ENCODE measurements at places on chromosomes 16 and 17.

GRCh38 chr17:39700148-39700987 is 504 bp downstream of the ERBB2 start:
- DNase-seq = peak; percentile 26

DNA sequence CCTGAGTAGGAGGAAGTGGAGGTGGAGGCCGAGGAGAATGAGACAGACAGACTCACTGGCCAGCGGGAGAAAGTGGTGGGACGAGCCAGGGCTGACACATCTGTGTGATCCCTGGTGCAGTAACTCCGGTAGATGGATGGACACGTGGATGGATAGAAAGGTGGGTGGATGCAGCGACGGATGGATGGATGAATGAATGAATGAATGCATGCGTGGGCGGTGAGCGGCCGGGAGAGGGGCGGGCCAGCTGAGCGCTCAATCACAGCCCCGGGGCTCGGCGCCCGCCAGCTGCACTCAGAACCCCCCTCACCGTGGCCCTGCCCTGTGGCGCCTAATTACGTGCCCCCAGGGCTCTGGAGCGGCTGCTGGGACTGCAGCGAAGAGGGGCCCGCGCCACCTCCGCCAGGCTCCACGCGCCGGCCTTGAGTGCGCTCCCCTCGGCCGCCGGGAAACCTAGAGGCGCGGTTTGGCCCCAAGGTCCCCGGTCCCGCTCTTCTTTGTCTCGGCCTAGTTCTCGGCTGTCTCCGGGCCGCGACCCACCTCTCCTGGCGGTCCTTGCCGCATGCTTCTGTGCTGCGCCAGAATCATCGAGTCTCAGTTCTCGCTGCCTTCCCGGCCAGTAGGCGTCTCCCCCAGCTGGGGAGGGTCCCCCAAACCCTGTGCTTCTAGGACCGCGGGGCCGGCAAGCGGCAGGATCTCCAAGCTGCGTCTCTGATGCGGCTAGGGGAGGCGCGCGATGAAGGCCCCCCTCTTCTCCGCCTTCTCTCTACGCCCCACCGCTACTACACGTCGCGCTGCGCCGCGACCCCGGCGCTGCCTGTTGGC is 41.0 kb downstream of the RAI1 start:
- no peak for DNase-seq

DNA sequence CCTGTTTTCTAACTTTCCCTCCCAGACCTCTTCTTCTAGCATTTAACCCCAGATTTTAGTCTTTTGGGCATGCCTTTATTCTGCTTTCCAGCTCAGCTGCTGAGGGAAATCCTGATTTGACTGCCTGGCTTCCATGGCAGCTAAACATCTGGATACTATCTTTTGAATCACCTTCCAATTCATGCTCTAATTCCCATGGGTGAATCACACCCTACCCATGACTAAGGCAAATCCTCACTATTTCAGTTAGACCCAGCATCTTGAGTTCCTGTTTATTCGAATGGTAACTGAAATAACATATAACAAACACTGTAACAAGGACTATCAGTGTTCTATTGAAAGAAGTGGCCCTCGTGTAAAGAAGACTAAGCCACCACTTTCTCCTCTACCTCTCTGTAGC is 29.8 kb downstream of the CA10 start:
- DNase-seq = no peak

GRCh38 chr16:2177561-2177960 is 18.8 kb downstream of the CASKIN1 start:
- no peak for DNase-seq

GRCh38 chr17:64621772-64622171 is 40.3 kb downstream of the SMURF2 start:
- DNase-seq = no peak

- DNase-seq = no peak
Measured at GRCh38 chr16:56275076-56275475, 83.8 kb downstream of the GNAO1 start.

GRCh38 chr16:82987767-82988166 is 361.0 kb downstream of the CDH13 start:
- peak; percentile 64 for DNase-seq

DNA sequence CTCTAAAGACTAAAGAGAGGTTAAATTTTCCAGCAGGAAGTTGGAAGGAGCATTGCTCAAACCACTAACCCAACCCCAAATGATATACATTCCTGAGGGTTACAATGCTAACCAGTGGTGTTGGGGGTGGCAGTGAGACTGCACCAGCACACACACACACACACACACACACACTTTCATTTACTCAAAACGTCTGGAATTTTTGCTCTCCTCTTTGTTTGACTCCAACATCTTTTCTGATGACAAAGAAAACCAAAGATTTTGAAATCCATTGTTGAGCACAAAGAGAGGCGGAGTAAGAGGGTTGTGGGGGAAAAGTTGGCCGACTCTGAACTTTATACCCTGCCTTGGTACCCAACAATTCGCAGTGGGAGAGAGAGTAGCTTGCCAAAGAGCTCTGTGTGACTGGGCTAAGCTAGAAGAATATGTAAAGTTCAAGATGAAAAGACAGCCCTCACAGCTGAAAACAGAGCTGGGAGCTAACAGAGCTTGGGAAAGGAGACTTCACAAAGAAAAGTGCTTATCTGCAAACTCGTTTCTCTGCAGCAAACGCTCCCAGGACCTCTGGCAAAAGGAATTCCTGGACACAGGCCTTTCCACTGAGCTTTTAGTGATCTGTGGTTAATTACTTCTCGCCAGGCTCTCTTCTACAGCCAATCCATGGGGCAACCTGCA is 426.0 kb upstream of the CDH11 start:
- DNase-seq = peak; percentile 98

DNA sequence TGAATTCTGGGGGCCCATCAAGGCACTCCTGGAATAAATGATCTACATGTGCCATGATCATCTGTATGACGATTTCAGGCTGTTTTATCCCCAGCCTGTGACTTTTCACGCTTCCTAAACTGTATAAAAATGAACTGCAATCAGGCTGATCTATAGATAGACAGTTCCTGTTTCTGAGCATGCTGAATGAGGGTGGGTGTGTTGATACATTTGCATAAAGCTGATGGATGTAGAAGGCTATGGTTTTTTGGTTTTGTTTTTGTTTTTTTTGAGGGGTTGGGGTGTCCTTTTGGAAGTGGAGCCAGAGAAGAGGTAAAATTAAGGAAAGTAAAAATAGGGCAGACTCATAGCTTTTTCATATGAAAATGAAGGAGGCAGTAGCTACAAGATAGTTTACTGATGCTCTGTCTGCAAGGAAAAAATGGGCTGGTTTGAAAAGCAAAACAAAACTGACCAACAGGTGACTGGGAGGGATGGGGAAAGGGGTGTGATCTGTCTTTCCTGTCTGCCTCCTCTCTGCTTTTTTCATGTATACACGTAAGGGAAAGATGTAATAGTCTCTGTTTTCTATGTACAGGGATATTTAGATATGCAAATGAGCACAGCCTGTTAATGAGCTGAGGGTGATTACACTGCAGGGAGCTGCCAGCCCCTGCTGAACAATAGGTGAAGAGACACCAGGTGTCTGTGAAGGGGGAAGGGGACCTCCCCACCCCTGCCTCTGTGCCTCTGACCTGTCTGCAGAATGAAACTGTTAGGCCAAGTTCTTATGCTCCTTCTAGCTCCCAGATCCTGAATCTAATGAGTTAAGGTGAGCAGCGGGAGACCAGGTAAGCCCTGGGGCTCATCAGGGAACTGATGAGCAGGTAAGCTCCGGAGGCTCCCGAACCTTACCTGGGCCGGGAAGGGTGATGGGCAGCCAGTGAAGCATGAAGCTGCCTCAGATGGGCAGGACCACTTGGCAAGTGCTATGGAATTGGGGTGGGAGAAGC is 46.6 kb upstream of the LYRM9 start:
- no peak for DNase-seq

DNA sequence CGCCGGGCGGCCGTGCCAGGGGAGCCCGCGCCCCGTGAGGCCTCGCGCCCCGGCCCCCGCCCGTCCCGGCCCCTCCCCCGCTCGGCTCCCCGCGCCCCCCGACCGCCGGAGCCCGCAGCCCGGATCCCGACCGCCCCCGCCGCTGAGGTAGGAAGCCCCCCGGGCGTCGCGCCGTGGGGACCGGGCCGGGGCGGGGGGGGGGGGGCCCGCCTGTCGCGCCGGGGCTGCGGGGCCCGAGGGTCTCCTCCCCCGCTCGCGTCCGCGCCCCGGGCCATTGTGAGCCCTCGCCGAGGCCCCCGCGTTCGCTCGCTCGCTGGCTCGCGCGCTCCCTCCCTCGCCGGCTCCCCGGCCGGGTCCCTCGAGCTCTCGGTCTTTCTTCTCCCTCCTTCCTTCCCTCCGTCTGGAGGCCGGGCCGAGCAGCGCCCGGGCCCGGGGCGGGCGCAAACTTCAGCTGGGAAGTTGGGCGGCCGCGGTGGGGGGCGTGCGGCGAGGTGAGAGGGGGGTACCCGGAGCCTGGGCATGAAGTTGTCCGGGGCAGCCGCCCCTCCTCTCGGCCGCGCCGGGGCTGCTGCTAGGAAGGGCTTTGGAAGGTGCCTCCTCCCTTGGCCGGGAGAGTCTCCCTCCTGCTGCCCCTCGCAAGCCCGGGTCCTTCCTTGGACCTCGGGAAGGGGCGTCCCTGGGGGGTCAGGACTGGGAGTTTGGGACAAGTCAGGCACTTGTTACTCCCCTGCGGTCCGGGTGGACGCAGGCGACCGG is 419 bp downstream of the GLIS2 start:
- DNase-seq = no peak

GRCh38 chr17:44804302-44805089 is 25.6 kb downstream of the GJC1 start:
- no peak for DNase-seq

GRCh38 chr16:70691223-70692129 is 5.6 kb upstream of the MTSS2 start:
- peak; percentile 94 for DNase-seq

DNA sequence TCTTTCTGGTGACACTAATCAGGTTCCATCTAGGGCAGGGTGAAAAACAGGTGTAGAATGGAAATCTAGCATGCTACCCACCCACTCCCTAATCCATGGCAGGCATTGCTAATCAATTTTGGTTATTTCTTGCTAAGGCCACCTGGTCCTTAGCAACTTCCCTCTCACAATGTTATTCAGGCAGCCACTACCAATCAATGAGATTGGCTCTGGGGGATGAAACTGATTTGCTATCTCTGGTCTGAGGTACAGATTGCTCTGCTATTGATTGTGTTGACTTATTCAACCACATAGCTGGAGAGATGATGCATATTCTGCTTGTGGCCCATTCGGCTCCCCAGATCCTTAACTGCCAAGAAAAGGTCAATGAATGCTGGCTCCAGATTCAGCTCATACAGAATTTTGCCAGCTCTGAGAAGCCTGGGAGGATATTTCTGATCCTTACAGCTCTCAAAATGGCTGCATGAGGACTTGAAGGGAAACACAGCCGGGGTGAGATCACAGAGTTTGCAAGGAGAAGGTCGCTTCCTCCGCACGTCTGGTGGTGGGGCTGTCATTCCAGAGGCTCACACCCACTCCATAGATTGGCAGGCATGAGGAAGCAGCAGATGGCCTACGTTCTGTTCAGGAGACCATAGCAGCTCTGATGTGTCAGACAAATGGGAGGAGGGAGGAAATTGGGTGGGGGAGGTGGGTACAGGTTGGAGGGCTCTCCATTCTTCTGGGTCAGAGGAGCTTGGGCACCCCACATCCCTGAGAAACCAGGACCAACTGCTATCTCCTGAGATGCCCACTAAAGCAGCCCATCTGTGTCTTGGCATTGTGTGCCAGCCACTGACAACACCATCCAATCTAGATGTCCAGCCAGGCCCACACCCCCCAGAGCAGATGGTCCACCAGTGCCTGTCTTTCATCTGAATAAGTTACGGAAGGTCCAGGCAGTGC is 22.3 kb downstream of the SEZ6 start:
- DNase-seq = no peak

- no peak for DNase-seq
Measured at GRCh38 chr17:75623386-75623785, 9.8 kb upstream of the SMIM5 start.

GRCh38 chr16:63695347-63695746 is 1426.5 kb downstream of the CDH11 start:
- DNase-seq = no peak

- no peak for DNase-seq
Measured at GRCh38 chr16:89357055-89357816, 133.1 kb downstream of the ANKRD11 start.

- no peak for DNase-seq
Measured at GRCh38 chr17:69949973-69950695, 124.9 kb upstream of the KCNJ16 start.

GRCh38 chr16:17529982-17530760 is 59.4 kb upstream of the XYLT1 start:
- DNase-seq = no peak

DNA sequence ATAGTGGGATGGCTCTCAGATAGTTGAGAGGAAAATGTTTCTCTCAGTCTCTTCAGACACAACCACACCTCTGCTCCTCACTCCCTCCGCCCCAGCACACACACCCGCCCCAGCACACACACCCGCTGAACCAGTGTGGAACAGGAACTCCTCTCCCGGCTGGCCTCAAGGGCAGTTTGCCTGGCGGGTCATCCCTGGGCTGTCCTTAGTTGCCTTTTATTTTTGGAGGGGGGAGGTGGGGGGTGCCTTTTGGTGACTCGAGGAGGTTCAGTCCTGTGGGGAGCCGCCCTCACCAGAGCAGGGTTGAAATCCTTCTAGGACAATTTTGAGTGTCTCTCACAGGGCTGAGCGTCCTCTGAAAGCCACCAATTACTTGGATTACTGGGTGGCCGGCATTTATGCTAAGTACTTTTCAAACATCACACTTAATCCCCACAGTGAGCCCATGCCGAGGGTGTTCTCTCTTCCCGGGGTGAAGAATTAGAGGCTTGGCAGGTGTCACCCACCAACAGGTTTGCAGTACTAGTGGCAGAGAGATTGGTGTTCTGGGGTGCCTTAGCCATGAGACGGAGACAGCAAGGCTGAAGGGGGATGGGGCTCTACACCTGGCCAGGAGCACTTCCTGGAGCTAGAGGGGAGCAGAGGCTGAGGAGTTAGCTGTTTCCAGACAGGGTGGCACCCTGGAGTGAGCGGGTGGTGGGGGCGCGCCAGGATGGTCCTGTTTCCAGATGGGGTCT is 2.8 kb downstream of the RASD1 start:
- DNase-seq = no peak

- peak; percentile 52 for DNase-seq
Measured at GRCh38 chr16:84827131-84827574, 7.4 kb downstream of the CRISPLD2 start.

- no peak for DNase-seq
Measured at GRCh38 chr17:27751622-27752490, 48.5 kb downstream of the NOS2 start.

- DNase-seq = no peak
Measured at GRCh38 chr16:87131996-87132345, 185.2 kb downstream of the C16orf95 start.

GRCh38 chr16:49972280-49972679 is 52.7 kb upstream of the CNEP1R1 start:
- no peak for DNase-seq

- no peak for DNase-seq
Measured at GRCh38 chr17:4986403-4986802, 1.1 kb downstream of the CAMTA2 start.

DNA sequence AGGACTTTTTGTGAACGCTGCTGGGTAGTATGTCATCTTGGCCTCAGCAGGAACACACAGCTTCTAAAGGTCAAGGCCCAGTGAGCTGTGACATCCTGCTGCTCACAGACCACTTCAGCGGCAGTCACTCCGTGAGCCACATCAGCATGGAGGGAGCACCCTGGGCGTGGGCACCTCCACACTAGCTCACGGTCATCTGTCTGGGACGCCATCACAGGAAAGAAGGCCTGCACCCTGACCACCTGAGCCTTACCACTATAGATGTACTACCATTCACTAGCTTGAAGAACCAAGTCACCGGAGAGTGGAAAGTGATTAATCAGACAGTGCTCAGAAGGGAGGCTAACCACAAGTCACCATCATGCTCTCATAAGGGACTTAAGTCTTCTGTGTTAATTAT is 3.3 kb downstream of the AXIN1 start:
- no peak for DNase-seq

GRCh38 chr16:70685938-70686375 is at the start of gene MTSS2:
TSS of gene MTSS2 (minus strand) at chr16:70686053. CDS start at chr16:70685791, 262 bp downstream.
- DNase-seq = peak; percentile 75
